Astrocyte of the hippocampus (primary cell): ENCODE measurements at places on chromosomes 11 and 22.

- DNase-seq = no peak
These were observed 1.5 kb downstream of the LRRC75B start for GRCh38 chr22:24591286-24591830.

DNA sequence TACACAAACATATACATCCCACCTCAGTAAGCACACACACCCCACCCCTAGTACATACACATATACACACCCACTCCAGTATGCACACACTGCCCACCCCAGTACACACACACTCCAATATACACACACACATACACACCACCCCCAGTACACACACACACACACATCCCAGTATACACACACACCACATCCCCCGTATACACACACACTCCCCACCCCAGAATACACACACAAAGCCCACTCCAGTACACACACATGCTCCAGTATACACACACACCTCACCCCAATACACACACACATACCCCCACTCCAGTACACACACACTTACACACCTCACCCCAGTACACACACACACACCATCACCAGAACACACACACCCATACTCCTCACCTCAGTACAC, 7.4 kb downstream of the TECTA start:
- no peak for DNase-seq

GRCh38 chr22:36386351-36386899, 1.3 kb downstream of the MYH9 start:
- DNase-seq = peak; percentile 66

- peak; percentile 88 for DNase-seq
These were observed 41.0 kb upstream of the PRDM11 start for GRCh38 chr11:45105233-45105983.
